Sigmoid colon (tissue), 7 donors: ENCODE measurements at places on chromosomes 16 and 17. TPM values are rescaled to one million over a fixed set of nuclear protein-coding genes. Genes with fewer than 3 reads are reported as not detected.

SRCAP gene
- 37.3 TPM for polyA plus RNA-seq

TEKT1 gene
- not detected for polyA plus RNA-seq

DNA sequence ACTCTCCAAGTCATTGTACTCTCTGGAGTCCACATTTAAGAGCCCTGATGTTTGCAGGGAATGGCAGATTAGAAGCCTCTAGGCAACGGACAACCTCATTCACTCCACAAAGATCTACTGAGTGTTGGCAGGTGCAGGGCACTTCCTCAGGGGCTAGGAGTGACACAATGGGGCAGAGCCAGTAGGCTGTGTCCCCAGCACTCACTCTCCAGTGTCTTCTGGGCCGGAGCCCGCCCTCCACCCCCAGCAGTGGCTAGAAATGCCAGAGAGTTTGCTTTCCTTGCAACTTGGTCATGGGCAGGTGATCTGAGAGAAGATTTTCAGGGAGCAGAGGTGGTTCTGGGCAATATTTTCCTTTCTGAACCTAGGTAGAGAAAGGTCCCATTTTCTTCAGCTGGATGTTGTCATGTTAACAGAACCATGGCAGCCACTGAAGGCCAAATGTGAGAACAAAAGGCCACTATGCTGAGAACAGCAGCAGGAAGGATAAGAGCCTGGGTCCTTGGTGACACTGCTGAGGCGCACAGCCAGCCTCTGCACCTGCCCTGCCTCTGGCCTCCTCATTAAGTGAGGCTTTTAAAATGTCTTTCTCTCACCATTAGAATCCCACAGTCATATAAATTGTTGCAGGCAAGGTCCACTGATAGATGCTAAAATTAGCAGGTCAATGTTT lies 96.2 kb downstream of the USP31 start:
- DNase-seq: no peak
- no peaks in the 10 kb centered on the region for H3K36me3 ChIP-seq
- no peak overlapping the region for H3K27ac ChIP-seq
- no peaks in the 10 kb centered on the region for H3K4me1 ChIP-seq
- peaks cover 5% of the 10 kb centered on the region for H3K27me3 ChIP-seq

- no peak overlapping the region for H3K27ac ChIP-seq
- H3K4me3 ChIP-seq: no peak overlapping the region
- peaks cover 12% of the 10 kb centered on the region for H3K4me1 ChIP-seq
- DNase-seq: no peak
Measured at GRCh38 chr16:78230832-78231231, 131.4 kb downstream of the WWOX start.

DNA sequence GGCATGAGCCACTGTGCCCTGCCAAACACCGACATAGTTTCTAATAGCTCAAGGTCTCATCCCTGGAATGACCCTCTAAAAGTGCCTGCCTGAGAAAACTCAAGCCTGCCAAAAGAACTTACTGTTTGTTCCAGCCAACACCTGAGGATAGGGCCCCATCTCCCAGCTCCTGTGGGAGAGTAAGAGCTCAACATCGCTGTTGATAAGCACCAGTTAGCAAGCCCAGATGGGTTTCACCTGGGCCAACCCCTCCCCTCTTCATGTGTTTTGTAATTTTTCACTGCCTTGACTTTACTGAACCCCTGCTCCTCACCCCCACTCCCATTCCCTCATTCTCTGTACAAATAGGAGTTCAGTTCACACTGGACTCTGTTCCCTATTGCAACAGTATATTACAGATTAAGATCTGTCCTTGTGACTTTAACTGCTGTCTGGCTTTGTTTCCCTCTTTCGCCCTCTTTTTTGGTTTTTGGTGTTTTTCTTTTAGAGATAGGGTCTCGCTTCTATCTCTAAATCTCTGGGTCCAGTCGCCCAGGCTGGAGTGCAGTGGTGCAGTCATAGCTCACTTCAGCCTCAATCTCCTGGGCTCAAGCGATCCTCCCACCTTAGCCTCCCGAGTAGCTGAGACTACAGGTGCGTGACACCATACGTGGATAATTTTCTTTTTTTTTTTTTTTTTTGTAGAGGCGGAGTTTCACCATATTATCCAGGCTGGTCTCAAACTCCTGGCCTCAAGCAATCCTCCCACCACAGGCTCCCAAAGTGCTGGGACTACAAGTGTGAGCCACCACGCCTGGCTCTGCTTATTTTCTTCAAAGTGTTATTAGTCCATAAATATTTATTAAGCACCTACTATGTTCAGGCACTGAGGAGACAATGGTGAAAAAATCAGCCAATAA lies 12.3 kb downstream of the NUPR1 start:
- H3K27ac ChIP-seq: no peak overlapping the region
- H3K36me3 ChIP-seq: no peaks in the 10 kb centered on the region
- H3K4me1 ChIP-seq: peaks cover 9% of the 10 kb centered on the region
- DNase-seq: no peak
- H3K4me3 ChIP-seq: no peak overlapping the region

GRCh38 chr17:76007131-76007849 lies 6.6 kb downstream of the CDK3 start:
- no peaks in the 10 kb centered on the region for H3K27me3 ChIP-seq
- no peak for DNase-seq
- H3K27ac ChIP-seq: no peak overlapping the region
- no peak overlapping the region for H3K4me3 ChIP-seq
- H3K36me3 ChIP-seq: no peaks in the 10 kb centered on the region

TSPOAP1 gene
- 0.69 TPM for polyA plus RNA-seq

GRCh38 chr17:7732981-7733539 lies 15.5 kb downstream of the DNAH2 start:
- no peaks in the 10 kb centered on the region for H3K36me3 ChIP-seq
- no peaks in the 10 kb centered on the region for H3K4me1 ChIP-seq
- H3K27ac ChIP-seq: no peak overlapping the region
- no peaks in the 10 kb centered on the region for H3K27me3 ChIP-seq
- H3K4me3 ChIP-seq: no peak overlapping the region

LDHD gene
- polyA plus RNA-seq: 66.1 TPM

- no peak overlapping the region for H3K4me3 ChIP-seq
- no peak overlapping the region for H3K27ac ChIP-seq
- no peak for DNase-seq
- no peaks in the 10 kb centered on the region for H3K4me1 ChIP-seq
- no peaks in the 10 kb centered on the region for H3K36me3 ChIP-seq
- H3K27me3 ChIP-seq: no peaks in the 10 kb centered on the region
Measured at GRCh38 chr17:45812102-45812501, 28.0 kb downstream of the CRHR1 start.

SHISA6 gene
- polyA plus RNA-seq: under 0.01 TPM

TGFB1I1 gene
- polyA plus RNA-seq: 31.2 TPM
